GM03348 (cell line): ENCODE measurements at places on chromosomes 2 and 18.

DNA sequence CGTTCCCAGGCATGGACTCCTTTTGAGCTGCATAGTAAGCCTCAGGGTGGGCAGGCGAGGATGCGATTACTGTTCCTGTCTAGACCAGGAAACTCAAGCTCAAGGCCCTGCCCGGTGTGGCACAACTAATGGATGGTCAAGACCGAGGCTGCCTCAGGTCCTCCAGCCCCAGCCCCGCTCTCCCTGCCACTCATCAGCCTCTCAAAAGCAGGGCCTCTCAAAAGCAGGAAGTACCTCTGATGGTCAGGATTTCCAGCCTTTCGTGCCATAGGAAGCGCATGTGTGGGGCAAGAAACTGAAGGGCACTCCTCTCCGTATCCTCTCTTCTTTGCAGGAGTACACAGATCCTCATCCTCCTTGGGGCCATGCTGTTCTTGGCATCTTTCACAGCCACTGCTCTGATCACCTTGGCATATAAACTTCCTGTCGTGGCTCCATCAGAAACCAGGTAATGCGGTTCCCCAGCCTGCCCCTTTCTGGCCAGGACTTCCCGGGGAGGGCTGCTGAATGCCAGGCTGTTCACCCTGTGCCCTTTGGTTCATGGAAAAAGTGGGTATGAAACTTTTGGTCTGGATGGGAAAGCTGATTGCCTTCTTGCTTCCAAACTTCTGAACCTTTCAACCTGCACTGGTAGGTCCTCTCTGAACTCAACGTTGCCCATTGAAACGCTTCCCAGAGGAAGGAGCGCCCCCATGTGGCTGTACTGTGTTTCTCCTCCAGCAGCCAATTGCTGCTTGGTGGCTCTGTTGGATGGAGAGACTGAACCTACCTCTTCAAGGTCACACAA is 82.8 kb upstream of the SEC11C start:
- DNase-seq, result peak; percentile 46

GRCh38 chr18:58152891-58153290 is 108.9 kb downstream of the NEDD4L start:
- no peak for DNase-seq

DNA sequence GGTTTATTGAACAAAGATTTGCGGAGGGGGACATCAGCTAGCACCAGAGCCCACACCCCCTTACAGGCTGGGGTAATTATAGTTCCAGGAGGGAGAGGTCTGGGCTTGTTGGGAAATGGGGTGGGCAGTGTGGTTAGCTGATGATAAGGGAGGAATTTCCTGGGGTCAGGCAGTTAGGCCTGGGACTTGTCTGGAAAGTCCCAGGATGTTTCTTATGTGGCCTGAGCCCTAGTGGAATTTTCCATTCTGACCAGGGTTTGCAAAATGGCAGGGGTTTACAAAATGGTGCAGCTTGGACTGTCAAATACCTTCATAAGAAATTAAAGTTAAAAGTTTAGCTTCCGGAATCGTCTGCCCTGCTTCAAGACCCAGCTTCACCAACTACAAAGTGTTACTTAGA is 199.1 kb downstream of the FBXO15 start:
- no peak for DNase-seq

DNA sequence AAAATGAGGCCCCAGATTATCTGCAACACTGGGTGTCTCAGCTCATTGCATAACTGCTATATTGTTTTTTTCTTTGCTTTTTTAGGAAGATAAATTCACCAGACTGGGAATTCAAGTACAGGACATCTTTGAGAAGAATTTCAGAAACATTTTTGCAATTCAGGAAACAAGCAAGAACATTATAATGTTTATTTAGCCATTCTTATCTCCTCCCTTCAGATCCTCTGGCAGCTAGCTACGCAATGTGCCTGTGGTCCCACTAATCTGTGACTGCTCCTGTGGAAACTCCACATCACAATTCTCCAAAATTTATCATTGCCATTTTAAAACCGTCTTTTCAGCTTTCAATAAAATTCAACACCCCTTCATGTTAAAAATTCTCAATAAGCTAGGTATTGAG is 126.8 kb downstream of the SP100 start:
- DNase-seq, result no peak

- DNase-seq, result no peak
Observed at GRCh38 chr2:213069531-213069930, 81.9 kb downstream of the IKZF2 start.
